ENCODE measurements at places on chromosomes 16 and 17. TPM values are rescaled to one million over a fixed set of nuclear protein-coding genes. Genes with fewer than 3 reads are reported as not detected.

PIRT gene
- total RNA-seq, result 5.8 TPM

HSD11B2 gene
- total RNA-seq, result 3.4 TPM

CDRT15L2 gene
- total RNA-seq, result not detected

CCL5 gene
- total RNA-seq, result not detected

VMO1 gene
- 3.6 TPM for total RNA-seq

RSKR gene
- 65.8 TPM for total RNA-seq

CHD9NB gene
- total RNA-seq, result not detected

OR2C1 gene
- total RNA-seq, result 1.2 TPM

ENPP7 gene
- not detected for total RNA-seq

ABCC11 gene
- 1.9 TPM for total RNA-seq

HEATR9 gene
- not detected for total RNA-seq

GAS2L2 gene
- total RNA-seq, result 2.3 TPM

Data from dorsolateral prefrontal cortex (tissue), 122 donors.